NCI-H226 (cell line): ENCODE measurements at places on chromosomes 6 and 20.

- no peak for DNase-seq
Measured at GRCh38 chr20:11429168-11429567, 488.5 kb upstream of the BTBD3 start.

GRCh38 chr6:37972994-37973757 is 153.6 kb downstream of the ZFAND3 start:
- no peak for DNase-seq

DNA sequence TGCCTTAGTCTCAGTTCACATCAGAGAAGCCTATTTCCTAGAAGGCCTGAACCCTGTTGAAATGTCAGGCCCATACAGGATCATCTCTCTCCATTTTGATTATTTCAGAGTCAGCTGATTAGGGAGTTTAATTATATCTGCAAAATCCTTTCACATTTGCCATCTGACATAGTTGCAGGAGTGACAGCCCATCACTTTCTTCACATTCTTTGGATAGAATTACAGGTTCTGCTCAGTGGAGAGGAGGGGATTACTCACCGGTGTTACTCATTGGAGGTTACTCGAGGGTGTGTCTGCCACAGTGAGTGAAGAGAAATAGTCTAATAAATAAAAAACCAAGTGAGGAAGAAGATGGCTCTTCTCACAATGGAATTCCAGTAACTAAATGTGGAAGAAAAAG is 216.8 kb downstream of the TMEM242 start:
- DNase-seq: peak; percentile 87

DNA sequence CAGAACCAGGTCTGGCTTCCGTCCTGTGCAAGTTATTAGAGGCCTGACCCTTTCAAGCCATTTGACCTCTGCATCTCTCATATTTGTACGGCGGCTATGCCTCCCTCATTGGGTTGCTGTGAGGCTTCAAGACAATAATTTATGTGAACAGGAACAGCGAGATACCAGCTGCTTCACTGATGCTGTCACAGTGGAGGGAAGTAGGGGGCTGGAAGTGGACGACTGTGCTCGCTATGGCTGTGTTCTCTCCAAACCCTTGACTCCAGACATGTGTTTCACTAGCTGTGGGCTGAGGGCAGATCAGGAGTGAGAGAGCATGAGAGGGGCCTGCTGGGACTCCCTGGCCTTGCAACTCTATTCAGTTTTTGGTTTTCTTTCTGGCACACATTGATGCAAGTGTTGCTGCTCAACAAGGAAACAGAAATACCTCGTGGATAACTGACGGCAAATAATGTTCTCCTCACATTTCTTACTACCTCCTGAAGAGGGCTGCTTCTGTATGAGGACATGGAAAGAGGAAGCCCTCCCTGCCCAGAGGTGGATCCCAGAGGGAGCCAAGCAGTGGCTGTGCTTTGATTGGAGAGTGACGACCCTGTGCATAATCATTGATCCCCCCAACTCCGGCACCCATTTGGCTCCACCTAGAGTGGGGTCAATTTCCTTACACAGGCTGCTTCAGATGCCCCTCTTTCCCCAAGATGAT is 34.7 kb upstream of the SCP2D1 start:
- no peak for DNase-seq

- DNase-seq: no peak
Measured at GRCh38 chr6:21426841-21427490, 166.6 kb upstream of the SOX4 start.

DNA sequence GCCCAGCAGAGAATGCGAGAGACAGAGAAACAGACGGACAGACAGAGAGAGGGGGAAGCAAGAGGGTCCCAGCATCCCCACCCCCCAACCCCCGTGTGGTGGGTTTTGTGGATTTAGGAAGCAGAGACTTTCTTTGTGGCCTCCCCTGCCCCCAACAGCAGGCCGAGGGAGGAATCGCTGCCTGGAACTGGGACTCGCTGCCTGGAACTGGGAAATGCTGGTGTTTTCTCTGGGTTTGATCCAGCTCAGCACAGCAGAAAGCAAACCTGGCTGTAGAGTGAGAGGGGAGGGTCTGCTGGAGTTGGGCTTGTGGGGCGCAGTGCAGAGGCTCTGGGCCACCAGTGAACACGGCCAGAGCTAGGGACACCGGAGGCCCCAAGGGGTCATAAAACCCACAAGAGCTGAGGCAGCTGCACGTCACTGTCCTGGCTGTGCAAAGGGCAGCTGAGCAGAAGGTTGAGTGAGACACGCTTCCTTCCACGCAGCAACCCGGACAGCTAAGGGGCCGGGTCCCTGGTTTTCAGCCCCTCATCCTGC is 181.8 kb downstream of the TAF4 start:
- no peak for DNase-seq

- DNase-seq: no peak
Measured at GRCh38 chr6:170089963-170090362, 200.9 kb downstream of the DLL1 start.

DNA sequence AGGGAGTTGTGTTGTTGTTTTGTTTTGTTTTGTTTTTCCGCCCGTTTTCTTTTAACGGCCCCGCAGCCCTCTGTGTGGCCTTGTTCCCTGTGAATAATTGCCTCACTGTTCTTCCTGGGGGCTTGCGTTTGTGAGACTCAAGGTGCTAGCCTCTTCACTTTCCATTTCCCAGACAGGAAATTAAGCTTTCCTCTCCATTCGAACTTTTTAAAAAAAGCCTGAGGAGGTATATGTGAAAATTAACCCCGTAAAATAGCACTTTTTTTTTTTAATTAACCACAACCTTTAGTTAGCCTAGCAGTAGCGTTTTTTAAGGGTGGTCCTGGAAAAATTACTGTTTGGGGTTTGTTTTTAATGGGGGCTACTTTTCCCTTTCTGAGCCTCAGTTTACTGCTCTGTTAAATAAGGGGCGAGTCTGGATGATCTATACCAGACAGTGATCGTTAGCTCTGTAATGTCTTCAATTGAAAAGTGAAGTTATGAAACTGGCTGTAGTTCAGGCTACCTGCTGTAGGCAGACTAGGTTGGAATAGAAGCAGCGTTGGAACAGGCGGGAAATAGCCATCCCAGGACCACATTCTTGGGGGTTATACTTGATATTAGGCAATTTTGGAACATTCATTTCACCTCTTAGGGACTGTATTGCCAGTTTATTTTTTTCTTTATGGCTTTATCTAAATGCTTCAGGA is 1.7 kb downstream of the STX16 start:
- DNase-seq: no peak

GRCh38 chr6:124535746-124536145 is 426.5 kb upstream of the RNF217 start:
- DNase-seq: peak; percentile 96

- peak; percentile 18 for DNase-seq
Measured at GRCh38 chr6:20569000-20569610, 34.8 kb downstream of the CDKAL1 start.

GRCh38 chr20:54227751-54228150 is 19.9 kb downstream of the PFDN4 start:
- no peak for DNase-seq

DNA sequence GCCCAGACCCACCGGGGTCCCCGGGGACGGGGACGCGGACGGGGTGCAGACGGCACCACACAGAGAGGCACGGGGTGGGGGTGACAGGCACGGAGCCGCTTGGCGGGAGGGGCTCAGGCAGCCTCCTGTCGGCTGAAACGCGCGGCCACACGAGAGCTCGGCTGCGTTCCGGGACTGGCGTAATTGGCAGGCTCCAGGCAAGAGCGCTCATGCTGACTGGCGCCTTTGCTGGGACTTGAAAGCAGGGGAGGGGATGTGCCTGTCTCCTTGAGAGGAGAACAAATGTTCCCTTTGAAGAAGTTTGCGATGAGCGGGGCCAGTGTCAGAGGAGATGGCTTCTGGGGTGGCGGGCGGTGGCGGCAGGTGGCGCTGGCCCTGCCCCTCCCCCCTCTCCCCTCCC is 25.8 kb downstream of the BHLHE23 start:
- no peak for DNase-seq

GRCh38 chr20:50987493-50988210 is 29.0 kb downstream of the MOCS3 start:
- peak; percentile 66 for DNase-seq

DNA sequence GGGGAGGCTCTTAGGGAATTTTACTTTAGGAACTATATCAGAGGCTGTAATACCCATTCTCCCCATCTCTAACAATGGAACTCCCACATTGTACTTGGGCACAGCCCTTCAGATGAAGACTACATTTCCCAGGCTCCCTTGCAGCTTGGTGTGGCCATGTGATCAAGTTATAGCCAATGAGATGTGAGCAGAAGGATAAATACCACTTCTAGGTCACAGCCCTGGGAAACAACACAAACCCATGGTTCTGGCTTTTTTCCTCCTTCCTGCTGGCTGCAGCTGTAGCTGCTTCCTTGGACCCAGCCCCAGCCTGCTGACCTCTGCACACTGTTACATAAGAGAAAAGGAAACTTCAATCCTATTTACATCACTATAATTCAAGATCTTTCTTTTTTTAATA is 445.9 kb upstream of the JARID2 start:
- DNase-seq: peak; percentile 71
